Stomach (tissue), 19 donors: ENCODE measurements at places on chromosomes 5 and 9. TPM values are rescaled to one million over a fixed set of nuclear protein-coding genes. Genes with fewer than 3 reads are reported as not detected.

DNA sequence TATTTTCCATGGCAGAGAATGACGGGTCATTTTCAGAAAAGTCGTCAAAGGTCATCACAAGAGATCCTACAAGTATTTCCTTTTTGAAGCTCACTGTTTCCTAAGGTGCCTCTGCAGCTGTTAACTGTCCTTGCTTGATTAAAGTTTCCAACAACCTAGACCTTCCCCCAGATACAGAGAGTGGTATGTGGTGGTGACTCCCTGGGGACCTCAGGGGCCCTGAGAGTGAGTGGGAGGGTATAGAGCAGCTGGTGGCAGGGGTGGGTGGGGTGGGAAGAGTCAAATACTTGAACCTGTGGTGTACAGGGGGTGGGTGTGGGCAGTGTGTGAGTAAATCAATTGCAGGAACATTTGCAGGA lies 1.6 kb upstream of the CD72 start:
- DNase-seq = no peak

GRCh38 chr5:117947121-117947520 lies 1041.2 kb downstream of the DTWD2 start:
- no peak for DNase-seq

GRCh38 chr5:39249564-39250274 lies 30.4 kb upstream of the FYB1 start:
- DNase-seq = no peak

DNA sequence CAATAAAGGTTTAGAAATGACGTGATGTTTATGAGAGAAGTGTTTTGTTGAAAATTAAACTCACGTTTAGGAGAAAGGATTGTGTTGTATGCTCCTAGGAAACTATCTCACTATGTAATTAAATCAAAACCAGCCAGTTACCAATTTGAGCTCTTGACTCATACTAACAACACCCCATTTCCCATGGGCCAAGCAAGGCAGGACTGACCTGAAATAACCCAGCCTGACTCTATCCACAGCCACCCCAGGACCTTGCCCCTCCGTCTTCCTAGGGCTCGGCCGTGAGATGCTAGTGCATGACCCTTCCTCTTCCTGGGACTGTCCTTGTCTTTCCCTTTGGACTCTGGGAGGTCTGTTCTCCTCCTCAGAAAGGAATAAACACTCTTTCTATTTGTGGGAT lies 16.4 kb downstream of the TLR4 start:
- DNase-seq = no peak

DNA sequence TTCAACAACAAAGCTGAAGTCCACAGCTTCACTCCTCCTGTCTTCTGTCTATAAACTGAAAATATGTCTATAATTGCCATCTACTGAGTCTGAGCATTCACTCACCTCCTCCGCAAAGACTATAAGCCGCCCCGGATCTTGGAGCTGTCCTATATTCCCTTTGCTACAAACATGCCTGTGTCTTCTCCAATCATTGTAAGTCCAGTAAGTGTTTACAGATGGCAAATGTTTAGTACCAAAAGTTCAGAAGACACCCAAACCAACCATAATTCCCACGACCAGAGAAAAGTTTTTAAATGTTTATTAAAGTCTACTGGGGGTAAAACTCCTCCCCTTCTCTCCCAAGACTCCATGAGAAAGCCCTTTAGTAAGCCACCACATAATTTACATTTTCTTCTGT lies 80.9 kb downstream of the EBF1 start:
- DNase-seq = no peak

DNA sequence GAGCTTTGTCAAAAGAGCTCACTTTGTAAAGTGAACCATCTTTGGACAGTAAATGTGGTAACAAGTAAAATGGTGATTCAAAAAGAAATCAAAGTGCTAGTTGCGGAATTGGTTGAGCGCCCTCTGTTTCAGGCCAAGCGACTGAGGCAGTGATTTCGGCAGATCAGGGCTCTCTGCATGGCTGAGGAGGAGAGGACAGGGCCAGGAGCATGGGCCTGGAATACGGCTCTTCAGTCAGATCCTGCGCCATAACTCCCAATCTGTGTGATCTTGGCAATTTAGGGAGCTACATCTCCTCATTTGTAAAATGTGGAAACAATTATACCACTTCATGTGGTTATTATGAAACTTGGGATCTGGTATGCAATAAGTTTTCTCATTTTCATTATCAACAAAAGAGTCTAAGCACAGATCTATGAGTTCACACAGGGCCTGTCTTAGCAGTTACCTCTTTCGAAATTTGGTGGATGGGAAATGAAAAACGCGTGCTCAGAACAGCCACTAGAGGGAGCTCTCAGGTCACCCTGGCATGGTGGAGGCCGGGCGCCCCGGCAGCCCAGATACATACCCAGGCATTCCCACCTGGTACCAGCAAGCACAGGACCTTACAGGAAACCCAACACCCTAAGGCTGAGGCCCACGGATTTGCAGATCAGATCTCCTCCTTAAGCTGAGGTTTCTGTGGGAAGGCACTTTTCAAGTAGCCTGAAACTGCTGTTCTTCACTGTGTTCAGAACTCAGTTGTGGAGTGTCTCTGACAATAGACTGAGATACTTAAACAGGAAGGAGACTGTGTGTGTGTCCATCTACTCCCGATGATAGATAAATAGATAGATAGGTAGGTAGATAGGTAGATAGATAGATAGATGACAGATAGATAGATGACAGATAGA lies 303.7 kb downstream of the RAB3C start:
- DNase-seq = peak; percentile 82

- no peak for DNase-seq
Observed at GRCh38 chr5:132254321-132254977, 3.0 kb upstream of the PDLIM4 start.

GRCh38 chr5:170361116-170361515 lies 28.1 kb downstream of the KCNMB1 start:
- DNase-seq = no peak

- DNase-seq = no peak
Observed at GRCh38 chr5:149374303-149374702, 4.8 kb downstream of the IL17B start.

DNA sequence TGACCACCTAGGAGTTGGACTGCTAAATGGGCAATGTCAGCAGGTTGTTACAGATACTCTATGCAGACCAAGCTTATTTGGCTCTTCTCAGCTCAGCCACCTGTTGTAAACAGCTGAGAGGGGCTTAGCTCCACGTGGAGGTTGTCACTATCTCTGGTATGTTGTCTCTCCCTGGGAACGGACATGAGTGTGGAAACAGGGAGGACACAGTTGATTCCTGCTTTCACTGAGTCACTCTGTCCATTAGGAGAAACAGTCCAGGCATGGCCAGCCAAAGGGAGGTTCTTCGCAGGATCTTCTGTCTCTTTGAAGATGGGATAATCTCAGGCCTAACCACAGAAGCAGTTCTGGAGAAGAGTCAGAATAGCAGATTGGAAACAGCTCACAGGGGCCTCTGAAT lies 121.2 kb downstream of the PALM2AKAP2 start:
- DNase-seq = no peak

GRCh38 chr5:5523066-5523505 lies 100.6 kb downstream of the ICE1 start:
- DNase-seq = peak; percentile 45

- DNase-seq = no peak
Observed at GRCh38 chr9:17532461-17532860, 46.4 kb upstream of the SH3GL2 start.

GRCh38 chr9:70412832-70413463 lies 1.5 kb downstream of the KLF9 start:
- DNase-seq = peak; percentile 93

- DNase-seq = no peak
Observed at GRCh38 chr9:31188496-31188895, 1195.9 kb upstream of the ACO1 start.

- no peak for DNase-seq
Observed at GRCh38 chr9:102950346-102950745, 44.8 kb upstream of the CYLC2 start.

DNA sequence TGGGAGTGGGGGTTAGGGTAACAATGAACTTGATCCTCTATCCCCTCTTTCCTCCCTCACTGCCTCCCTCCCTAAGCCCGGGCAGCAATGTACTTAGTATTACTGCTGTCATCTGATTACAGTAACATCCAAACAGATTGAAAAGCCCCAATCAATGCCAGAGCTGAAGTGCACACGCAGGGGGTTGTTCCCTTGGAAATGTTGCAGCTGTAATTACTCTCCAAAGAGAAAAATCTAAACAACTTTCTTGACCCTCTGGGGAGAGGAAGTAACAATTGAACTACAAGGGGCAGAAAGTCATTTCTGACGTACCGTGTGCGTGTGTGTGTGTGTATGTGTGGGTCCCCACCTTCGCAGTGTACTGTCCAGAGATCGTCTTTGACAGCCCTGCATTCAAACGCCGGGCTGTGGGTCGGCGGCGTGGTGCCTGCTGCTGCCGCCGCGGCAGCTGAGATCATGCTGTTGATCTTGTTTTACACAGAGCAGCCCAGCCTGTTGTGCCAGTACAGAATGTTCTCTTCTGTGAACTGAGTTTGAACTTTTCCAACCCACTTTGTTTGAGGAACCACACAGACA lies 66.0 kb upstream of the KLF9 start:
- DNase-seq = peak; percentile 86

DNA sequence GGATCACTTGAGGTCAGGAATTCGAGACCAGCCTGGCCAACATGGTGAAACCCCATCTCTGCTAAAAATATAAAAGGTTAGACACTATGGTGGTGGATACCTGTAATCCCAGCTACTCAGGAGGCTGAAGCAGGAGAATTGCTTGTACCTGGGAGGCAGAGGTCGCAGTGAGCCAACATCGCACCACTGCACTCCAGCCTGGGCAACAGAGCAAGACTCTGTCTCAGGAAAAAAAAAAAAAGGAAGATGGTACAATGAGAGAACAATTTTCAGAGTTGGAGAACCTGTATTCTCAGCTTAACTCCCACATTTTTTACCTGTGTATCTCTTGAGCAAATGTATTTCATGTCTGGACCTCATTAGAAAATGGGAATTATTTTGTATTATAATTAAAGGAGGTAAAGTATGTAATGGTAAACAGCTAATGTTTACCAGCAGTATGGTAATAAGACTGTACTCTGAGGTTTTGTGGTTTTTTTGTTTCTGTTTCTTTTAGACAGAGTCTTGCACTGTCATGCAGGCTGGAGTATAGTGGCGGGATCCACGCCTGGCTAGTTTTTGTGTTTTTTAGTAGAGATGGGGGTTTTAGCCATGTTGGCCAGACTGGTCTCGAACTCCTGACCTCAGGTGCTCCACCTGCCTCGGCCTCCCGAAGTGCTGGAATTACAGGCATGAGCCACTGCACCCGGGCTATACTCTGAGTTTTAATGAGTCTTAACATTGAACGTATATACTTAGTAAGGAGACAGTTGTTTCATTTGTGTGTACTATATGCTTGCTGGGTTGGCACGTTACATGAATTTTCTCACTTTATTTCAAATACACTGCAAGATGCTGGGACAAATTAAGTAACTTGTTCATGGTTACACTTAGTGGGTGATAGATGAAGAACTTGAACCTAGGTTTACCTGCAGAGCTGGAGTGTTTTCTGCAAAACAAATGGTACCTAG lies 16.2 kb downstream of the UHRF2 start:
- DNase-seq = no peak

- DNase-seq = no peak
Observed at GRCh38 chr5:153714798-153715197, 224.3 kb downstream of the GRIA1 start.

GRCh38 chr5:81948349-81948748 lies 23.5 kb upstream of the ATG10 start:
- DNase-seq = no peak

DNA sequence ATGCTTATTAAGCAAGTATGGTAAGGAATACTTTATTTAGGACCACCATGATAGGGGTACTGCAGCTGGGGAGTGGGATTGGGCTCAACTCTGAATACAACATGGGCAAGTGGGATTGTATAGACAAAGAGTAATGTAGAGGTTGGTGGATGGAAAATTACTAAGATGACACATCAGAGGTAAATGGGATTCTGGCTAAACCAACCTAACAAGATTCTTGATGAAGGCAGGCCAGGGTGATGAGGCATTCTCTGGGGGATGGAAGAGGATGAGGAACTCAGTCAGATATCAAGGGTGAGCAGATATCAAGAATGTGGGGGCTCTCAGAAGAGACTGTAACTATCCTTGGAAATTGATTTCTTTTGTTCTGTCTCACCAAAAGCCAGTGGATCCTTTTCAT lies 107.2 kb downstream of the NMUR2 start:
- no peak for DNase-seq

DNA sequence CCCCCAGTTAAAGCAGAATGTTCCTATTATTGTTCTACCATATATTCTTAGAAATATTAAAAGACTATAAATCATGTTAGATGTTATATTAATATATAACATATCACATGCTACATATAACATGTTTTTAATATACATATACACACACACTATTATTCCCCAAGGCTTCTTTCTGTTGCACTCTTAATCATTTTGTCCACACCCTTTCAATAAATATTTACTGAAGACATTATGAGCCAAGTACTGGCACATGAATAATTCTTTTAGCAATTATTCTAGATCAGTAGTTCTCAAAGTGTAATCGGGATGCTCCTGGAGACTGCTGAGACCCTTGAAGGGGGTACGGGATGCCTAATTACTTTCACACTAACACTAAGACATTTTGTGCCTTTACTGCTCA lies 143.9 kb downstream of the GNAQ start:
- DNase-seq = no peak

DNA sequence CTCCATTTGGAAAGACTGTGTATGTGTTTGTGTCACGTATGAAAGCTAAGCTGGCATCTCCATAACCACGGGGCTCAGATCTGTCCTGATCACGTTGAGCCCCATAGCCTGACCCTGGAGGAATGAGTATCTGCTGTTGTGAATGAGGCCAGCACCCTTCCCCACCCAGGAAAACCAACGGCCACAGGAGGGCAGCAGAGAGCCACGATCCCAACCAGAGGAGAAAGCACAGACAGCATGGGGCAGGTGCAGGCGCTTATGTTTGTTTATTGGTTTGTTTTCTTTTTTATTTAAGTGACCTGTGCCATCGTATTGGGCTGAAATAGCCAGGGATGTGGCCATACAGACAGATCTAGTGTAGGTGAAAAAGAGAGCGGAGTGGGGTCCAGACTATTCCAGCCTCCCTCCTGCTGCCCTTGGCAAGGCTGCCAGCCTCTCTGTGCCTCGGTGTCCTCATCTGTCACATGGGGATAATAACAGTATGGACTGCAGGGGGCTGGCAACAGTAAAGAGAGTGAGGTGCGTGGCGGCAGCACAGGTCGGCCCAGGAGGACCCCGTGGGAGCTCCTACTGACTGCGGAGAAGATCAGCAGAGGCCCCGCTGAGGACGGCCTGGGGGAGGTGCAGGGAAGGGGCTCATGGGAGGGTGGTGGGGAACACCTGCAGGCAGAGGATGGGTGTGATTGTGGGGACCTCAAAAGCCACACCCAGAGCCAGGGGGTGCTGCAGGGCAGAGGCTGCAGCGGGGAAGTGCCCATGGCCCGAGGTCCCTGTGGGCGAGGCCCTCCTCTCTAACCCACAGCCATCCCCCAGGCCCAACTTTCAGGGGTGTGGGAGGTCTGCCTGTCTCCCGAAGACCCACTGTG lies 12.1 kb downstream of the OR2V2 start:
- peak; percentile 92 for DNase-seq

The DMGDH gene
- 1.8 TPM for total RNA-seq

The SPATA31A7 gene
- not detected for total RNA-seq

The HARS1 gene
- 117 TPM for total RNA-seq

The FGF10 gene
- not detected for total RNA-seq

The CD72 gene
- 18.7 TPM for total RNA-seq

The PCDHGA11 gene
- 1.3 TPM for total RNA-seq

The SLC36A2 gene
- total RNA-seq = not detected

The VDAC1 gene
- total RNA-seq = 125 TPM

The ACER2 gene
- 20.5 TPM for total RNA-seq

The UBTD2 gene
- 20.3 TPM for total RNA-seq

The ITK gene
- 9.7 TPM for total RNA-seq

The LCN2 gene
- 10.8 TPM for total RNA-seq

The PCDHA11 gene
- 1.1 TPM for total RNA-seq

The SPAAR gene
- not detected for total RNA-seq

The GABRG2 gene
- total RNA-seq = 1.1 TPM
